Glomerular endothelial cell (primary cell): ENCODE measurements at places on chromosomes 3 and 15. TPM values are rescaled to one million over a fixed set of nuclear protein-coding genes. Genes with fewer than 3 reads are reported as not detected.

Gene SLC51A
- total RNA-seq, result not detected in 2 replicates

Gene SUSD5
- 2.5 and 15.8 TPM in 2 replicates for total RNA-seq

Gene SCAPER
- total RNA-seq, result 13.8 and 18.9 TPM in 2 replicates

Gene CNTN3
- total RNA-seq, result not detected in 2 replicates

Gene IL17RC
- total RNA-seq, result 22.1 and 26.1 TPM in 2 replicates

Gene GHSR
- not detected in 2 replicates for total RNA-seq

Gene MTMR10
- total RNA-seq, result 23.7 and 37.6 TPM in 2 replicates

Gene LRRIQ4
- total RNA-seq, result not detected in 2 replicates

Gene SLC38A3
- total RNA-seq, result not detected in 2 replicates

Gene UROC1
- total RNA-seq, result not detected in 2 replicates

Gene CYP1A1
- 2.0 and 3.7 TPM in 2 replicates for total RNA-seq

Gene ARGFX
- not detected in 2 replicates for total RNA-seq
